NCI-H1092 treated with DMSO at 0.1 percent for 48 hours (cell line): ENCODE measurements at places on chromosomes 5 and 9.
A peak's percentile ranks its signal among the peaks of the same experiment; 100 is the strongest.

- peak; percentile 76 for DNase-seq
These were observed 151.0 kb downstream of the GADD45G start for GRCh38 chr9:89755821-89756220.

- DNase-seq = peak; percentile 61
These were observed 529 bp upstream of the NRARP start for GRCh38 chr9:137302449-137303150.

GRCh38 chr9:4832786-4833579 is 40.2 kb downstream of the RCL1 start:
- DNase-seq = no peak

GRCh38 chr5:1930501-1930879 is 47.8 kb upstream of the IRX4 start:
- no peak for DNase-seq

- DNase-seq = no peak
These were observed 65.0 kb downstream of the NSUN2 start for GRCh38 chr5:6567835-6568234.

DNA sequence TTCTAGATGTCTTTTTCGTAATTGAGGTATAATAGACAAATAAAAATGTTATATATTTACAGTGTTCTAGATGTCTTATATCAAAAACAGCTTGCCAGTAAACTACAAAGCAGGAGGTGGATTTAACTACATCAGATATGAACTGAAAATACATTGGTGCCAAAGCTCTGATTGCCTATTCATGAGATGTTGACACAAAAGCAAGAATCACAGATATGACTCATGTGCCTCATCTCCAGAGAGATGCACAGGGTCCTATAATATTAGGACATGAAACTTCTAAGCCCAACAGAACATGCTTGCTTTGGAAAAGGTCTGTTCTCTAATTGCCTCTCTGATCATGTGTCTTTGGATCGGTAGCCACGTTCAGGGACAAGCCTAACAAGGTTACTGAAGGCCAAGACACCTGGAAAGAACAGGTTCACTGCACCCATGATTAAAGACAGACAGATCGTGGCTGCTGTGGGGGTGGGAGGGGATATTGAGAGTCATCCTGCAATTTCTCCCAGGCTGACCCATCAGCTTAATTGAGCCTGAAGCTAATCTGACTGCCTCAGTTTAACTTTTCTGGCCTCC is 16.8 kb downstream of the ABCA1 start:
- DNase-seq = no peak

DNA sequence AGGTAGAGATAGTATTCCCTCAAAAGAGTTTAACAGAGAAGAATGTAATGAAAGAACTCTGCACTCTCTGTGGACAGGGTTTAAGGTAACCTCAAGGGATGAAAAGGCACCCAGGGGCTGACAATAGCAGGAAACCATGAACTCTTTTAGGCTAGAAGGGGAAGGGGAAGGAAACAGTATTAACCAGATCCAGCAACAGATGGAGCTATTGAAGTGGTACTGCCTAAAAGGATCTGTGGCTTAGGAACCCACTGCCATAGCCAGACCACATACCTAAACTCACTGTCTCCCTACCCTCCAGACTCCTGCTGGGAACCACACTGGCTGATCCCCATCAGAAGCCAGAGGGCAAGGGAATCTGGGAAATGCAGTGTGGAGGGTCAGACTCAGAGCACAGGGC is 35.5 kb downstream of the PLGRKT start:
- DNase-seq = no peak

DNA sequence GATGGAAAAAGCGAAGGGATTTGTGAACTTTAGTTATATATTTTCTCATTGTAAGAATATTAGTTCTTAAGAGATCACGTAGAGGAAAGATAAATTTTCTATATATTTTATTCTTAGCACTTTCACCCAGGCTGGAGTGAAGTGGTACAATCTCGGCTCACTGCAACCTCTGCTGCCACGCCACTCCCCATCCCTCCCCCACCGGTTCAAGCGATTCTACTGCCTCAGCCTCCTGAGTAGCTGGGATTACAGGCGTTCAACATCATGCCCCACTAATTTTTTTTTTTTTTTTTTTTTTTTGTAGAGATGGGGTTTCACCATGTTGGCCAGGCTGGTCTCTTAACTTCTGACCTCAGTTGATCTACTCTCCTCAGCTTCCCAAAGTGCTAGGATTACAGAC is 42.6 kb downstream of the RAB24 start:
- DNase-seq = no peak

DNA sequence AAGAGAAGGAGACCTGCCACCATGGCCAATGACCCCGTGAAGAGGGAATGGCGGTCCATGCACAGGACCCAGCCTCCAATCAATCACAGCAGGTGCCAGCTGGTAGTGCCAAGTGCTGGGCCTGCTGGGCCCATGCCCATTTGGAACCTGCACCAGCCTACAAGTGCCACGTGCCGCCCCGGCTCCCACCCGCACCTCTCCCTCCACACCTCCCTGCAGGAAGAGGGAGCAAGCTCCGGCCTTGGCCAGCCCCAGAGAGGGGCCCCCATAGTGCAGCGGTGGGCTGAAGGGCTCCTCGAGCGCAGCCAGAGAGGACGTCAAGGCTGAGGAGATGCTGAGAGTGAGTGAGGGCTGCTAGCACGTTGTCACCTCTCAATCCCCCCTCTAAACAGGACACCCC is 37.8 kb upstream of the NPR3 start:
- DNase-seq = no peak

DNA sequence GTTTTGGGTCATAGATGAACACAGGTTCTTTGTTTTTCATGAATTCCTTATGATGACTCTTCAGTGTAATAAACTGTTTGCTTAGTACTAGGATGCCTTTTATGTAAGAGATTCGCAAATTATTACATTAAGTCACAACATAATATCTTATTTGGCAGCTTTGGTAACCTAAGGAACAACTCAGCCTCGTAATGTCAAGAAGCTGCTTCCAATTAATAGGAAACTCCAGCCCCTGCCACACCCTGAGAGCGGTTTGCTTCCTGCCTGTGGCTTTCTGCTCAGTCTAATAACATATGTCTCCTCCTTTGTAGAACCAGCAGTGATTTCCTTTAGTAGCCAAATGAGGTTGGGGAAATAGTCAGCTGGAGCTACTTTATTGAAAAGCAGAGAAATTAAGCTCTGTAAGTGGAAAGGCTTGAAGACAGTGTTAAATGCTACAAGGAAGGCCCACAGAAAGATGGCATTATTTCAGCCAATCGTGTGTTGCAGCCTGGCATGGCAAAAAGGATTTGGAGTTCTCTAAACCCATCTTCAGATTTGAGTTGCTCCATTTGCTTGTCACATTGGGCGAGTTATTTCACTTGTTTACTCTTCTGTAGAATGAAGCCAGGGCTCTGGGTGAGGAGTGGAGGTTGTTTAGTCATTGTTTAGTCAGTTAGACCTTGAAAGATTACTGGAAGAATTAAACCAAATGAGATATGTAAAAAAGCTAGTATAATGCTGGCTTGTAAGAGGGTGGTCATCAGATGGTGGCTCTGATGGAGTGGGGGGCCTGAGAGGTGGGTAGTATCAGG is 54.1 kb downstream of the MTAP start:
- no peak for DNase-seq

DNA sequence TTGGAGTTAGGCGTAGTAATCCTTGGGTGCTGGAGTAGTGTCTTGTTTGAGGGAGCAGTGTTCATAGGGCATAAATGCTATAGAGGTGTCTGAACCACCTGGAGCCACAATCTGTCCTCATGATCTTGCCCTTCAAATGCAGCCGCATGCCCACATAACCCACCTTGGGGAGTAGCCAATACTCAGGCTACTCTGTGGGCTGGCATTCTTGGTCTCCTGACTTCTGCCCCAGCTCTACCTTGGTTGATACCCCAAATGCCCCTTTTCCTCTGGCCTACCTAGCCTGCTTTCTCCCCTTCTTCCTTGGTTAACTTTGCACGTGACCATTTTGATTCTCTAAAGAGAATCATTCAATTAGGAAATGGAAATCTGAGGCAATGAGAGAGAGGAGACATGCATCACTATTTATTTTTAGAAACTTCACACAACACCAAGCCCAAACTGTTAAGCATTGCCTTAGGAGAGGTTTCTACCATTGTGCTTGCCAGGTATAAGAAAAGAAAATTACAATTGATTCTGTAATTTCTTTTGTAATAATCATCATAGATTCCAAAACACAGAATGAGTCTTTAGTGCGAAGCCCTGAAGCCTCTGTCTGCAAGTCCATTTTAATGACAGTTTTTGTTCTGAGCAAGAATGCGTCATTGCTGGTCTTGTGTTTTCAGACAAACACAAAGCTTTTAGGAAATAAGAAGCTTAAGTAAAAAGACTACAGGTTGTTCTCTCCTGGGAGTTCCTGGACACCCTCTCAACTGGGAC is 135.2 kb downstream of the C9orf152 start:
- DNase-seq = no peak

GRCh38 chr5:171442287-171443042 is 23.0 kb downstream of the FGF18 start:
- DNase-seq = no peak

DNA sequence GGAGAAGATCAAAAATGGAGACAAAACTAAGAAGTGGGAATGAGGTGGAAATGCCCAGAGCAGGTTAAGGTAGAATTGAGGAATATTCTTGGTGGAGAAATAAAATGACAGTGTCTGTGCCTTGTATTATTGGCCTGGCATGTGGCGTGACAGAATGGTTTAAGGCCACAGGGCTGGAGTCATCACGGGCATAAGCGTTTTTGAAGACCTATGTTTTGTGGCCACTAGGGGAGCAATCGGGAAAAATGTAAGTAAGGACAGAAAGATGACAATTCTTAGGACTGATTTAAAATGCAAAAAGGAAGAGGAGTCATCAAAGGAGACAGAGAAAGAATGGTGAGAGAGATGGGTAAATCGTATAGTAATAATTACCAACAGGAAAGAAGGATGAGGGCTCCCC is 72.2 kb upstream of the EPB41L4A start:
- no peak for DNase-seq

DNA sequence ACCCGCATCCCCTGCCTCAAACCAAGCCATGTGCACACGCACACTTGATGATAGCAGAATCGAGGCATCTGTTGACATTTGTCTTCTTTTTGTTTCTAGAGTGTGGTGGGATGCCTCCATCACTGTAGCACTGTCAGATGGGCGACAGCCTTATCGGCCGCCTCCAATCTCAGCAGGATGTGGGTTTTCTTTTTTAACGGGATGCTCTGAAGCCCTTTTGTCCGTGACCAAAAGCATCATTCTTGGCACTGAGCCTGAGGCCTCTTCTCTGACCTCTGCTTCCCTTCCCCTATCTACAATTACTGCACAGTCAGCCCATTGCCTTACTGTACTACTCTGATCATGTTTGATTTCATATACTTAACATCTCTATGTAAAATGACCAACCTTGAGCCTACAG is 78.3 kb downstream of the LMNB1 start:
- no peak for DNase-seq

DNA sequence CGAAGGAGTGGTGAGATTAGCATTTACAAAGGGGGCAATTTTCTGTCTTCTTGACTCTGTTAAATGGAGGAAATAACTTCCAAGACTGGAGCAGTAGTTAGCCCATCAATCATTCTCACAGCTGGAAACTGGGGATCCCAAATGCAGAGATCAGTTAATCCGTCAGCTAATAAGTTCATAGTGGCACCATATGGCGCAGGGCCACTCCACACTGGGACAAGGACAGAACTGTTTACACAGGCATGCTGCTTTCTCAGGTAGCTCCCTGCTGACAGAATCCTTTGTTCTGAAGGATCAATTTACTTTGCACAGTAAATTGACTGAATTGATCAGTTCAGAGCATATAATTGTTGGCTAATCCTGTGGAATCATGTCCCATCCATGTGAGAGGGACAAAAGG is 395.7 kb downstream of the TMEM161B start:
- no peak for DNase-seq

DNA sequence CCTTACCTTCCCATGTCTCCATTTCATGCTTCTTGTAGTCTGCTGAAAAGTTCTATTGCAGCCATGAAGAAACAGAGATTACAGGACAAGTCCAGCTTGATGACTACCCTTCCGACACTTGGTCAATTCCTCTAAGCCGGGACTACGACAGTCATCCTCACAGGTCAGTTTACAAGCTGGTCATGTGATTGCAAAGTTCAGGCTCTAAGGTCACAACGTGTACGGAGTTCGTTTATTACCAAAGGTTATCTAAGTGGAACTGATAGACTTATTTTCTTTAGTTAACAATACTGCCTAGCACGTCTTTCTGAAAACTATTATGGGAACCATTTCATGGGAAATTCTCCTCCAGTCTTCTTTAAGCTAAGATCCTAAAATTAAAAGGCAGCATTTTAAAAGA is 88.5 kb upstream of the NR5A1 start:
- DNase-seq = no peak

DNA sequence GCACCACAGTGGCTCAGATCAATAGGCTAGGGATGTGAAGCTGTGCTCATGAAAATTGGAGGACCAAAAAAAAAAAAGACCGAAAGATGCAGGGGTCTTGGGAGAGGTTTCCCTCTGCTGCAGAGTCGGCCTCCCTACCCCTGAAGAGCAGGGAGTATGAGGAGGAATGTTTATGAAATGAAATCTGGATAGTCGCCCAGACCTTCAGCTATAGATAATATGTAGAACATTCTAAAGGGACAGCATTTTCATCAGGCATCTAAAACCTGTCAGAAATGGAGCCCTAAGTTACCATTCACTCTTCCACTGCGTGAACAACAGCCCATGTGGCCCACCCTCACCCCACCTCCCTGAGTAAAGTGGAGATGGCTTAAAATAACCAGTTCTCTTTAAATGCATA is 122.9 kb downstream of the TMEM174 start:
- DNase-seq = no peak

GRCh38 chr5:56152437-56152836 is 80.7 kb downstream of the ANKRD55 start:
- DNase-seq = no peak

DNA sequence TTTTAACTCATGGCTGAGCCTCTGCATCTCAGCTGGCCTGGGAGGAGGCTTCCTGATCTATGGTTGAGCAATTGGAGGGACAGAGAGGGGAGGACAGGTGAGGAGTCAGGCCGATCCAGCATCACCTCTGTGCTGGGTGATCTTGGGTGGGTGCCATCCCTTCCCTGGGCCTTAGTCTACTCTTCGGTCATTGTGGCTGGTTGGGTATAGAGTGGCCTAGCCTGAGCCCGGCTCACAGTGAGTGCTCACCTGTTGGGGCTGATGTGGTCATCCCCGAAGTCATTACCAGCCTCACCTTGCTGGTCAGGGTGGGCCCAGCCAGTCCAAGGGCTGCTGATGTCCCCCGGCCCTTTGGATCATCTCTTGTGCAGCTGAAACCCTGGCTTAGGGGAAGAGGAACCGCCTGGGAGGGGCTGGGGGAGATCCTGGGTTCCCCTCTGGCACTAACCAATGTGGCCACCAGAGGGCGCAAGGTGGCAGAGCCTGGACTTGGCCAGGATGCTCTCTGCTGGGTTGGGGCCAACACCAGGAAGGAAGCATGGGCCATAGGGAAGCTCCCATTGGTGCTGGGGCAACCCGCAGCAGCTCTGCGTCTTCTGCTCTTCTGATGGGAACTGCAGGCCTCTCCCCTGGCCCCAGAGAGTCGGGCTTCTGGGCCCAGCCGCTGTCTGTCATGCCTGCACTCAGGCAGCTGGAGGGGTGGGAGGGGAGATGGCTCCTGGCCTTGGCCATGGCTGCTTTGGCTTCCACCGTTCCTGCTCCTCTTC is 17.3 kb upstream of the ODF2 start:
- peak; percentile 72 for DNase-seq

- DNase-seq = peak; percentile 32
These were observed 50.4 kb upstream of the IRX2 start for GRCh38 chr5:2801577-2802525.

- no peak for DNase-seq
These were observed 150.1 kb upstream of the NTRK2 start for GRCh38 chr9:84519413-84519812.

- no peak for DNase-seq
These were observed 10.1 kb downstream of the ARL14EPL start for GRCh38 chr5:116042375-116042774.
